ENCODE measurements at places on chromosomes 12 and 14. TPM values are rescaled to one million over a fixed set of nuclear protein-coding genes. Genes with fewer than 3 reads are reported as not detected.
A peak's percentile ranks its signal among the peaks of the same experiment; 100 is the strongest.

The NOVA1 gene
- not detected for total RNA-seq

The BDKRB1 gene
- not detected for total RNA-seq

The CD9 gene
- total RNA-seq = 1.3 TPM

The CYP27B1 gene
- total RNA-seq = 2.2 TPM

The SLC38A4 gene
- not detected for total RNA-seq

The VWF gene
- total RNA-seq = not detected

The GLIPR1L2 gene
- not detected for total RNA-seq

DNA sequence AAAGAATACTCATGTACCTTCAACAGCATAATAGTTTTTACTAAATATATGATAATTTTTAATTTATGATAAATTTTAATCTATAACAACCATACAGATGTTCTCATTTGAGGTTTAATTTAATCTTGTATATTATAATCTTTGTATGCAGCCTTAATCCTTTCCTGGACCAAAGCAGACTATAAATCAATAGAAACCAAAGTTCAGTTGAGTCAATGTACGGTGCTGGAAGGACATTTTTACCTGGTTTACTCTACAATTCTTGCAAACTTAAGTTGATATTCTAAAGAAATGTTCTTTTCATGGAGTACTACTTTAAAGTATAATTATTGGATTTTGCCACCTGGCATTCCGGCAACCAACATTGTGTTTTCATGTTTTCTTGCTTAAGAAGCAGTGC is 118.0 kb downstream of the STAB2 start:
- DNase-seq = no peak

- peak; percentile 67 for DNase-seq
Observed at GRCh38 chr14:50001999-50002925, 109.4 kb downstream of the ARF6 start.

DNA sequence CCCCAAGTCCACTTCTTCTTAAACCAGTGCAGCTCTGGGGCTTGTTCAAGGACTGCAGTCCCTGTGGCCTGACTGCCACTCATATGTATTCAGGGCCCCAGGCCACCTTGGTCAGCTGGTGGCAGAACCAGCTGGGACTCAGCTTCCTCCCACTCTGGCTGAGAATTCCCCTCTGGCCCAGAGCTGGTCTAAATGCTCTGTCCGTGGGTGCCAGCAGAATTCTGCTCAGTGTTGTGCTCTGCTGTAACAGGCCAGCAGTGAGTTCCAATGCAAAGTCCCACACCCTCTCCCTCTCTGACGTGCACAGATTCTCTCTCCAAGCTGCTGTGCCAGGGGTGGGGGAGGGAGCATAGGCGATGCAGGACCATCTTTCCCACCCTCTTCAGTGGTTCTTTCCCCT is 210.4 kb upstream of the RGS6 start:
- DNase-seq = no peak

DNA sequence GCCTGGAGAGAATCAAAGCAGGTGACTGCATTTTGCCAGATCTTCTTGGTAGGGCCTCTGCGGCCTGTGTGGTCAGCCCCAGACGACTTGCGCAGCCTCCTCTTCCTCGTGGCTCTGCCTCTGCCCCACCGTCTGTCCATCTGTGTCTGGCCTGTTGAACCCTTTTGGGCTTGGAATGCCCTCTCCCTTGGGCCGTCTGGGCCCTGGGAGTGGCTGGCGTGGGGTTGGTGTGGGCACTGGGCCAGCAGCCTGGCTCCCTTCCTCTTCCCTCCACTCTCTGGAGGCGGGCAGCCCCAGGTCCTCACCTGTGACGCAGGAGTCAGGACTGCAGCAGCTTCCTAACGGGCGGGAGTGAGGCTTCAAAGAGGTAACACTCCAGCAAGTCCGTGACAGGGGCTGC is 9.7 kb upstream of the CCDC197 start:
- DNase-seq = no peak

- DNase-seq = no peak
Observed at GRCh38 chr12:133165776-133166175, 15.5 kb upstream of the ZNF268 start.

DNA sequence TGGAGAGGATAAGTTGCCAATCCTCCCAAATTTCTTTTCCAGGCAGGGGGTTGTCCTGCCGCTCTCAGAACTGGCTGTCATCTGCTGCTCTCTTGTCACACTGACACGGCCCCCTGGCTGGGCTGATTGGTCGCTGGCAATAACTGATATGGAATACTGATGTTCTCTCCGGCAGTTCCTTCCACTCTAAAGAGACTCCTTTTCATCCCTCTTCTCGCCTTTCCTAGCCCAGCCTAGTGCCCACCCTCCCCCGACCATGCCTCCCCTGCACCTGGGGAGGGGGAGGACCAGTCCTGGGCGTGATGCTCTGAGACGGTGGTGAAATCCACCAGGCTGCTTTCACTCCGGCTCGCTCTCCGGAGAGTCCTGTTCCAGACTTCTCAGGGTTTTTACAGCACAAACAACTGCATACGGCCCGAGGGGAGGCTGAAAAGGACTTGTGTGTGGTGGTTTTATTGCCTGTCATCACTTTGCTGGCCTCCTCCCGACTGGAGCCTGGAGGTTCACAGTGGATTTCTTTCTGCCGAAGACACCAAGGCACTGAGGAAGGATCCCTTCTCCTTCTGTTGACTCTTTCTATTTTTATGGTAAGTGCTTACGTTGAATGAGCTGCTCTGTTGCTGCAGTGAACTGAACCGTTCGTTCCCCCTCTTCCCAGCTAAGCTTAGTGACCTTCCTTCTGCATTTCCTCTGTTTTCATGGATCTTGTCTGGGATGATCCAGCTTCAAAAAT is at the start of gene ANO4:
Gene ANO4, plus strand, starts transcription at position 336 of the 733 bp plus-strand sequence. CDS start 107,010 bp downstream, outside the sequence.
- no peak for DNase-seq

DNA sequence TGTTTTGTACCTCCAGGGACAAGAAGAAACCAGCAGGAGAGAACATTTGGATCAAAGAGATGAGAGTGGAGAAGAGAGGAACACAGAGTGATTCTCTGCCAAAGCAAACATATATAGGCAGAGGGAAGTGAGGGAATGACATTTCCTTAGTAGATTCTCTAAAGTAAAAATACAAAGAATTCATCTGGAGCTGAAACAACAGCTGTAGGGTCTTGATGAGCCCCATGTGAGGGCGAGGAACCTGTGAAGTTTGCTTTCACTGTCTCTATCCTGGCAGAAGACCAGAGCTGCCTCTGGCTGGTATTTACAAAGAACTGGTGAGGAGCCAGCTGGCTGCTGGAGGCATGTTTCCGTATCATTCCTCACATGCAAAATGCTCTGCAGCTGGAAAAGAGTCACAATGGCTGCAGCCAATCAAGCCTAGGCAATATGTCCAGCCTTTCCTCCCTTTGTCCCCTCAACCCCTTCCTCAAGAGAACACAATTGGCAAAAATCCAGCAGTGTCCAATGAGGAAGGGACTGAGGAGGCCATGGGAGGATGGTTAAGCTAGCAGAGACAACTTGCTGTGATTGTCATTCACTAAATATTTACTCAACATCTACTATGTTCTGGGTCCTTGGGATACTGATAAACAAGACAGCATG is 122.5 kb downstream of the PHLDA1 start:
- DNase-seq = no peak

All from CD8-positive, alpha-beta T cell (primary cell).